NCI-H1694 (cell line): ENCODE measurements at places on chromosomes 6 and 20.

- peak; percentile 33 for DNase-seq
Observed at GRCh38 chr6:53347921-53348370, 804 bp downstream of the ELOVL5 start.

DNA sequence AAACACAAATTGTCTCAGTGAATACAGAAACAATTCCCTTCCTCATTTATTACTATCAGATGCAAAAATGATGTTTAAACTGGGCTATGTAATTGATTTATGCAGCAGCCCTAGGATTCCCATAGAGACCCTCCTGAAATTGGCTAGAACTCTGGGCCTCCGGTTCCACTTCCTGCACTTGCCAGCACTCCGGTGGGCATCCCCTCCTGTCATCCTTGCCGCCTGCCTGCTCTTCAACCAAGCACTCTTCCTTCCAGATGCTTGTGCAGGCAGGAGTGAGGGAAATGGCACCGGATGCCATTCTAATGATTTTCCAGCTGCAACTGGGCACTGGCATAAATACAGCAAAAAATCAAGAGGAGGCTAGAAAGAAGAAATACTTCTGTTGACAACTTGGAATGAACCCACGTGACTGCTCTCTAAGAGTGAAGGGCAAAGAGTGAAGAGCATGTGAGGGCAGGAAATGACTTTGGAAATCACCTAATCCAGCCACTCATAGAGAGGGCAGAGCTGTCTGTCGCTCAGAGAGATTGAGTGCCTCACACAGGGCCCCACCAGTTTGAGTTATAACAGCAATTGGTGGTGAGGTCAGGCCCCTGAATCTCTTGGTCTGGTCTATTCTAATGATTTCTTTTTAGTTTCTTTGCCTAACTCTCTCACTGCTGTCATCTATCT is 3.7 kb upstream of the NEDD9 start:
- no peak for DNase-seq

GRCh38 chr6:100482698-100483097 is 18.0 kb upstream of the SIM1 start:
- no peak for DNase-seq

- DNase-seq = peak; percentile 25
Observed at GRCh38 chr20:36919715-36920333, 31.7 kb downstream of the SAMHD1 start.

GRCh38 chr6:125558907-125559306 is 190.5 kb upstream of the HEY2 start:
- DNase-seq = no peak

GRCh38 chr20:32979201-32979998 is 24.8 kb downstream of the SUN5 start:
- DNase-seq = no peak

DNA sequence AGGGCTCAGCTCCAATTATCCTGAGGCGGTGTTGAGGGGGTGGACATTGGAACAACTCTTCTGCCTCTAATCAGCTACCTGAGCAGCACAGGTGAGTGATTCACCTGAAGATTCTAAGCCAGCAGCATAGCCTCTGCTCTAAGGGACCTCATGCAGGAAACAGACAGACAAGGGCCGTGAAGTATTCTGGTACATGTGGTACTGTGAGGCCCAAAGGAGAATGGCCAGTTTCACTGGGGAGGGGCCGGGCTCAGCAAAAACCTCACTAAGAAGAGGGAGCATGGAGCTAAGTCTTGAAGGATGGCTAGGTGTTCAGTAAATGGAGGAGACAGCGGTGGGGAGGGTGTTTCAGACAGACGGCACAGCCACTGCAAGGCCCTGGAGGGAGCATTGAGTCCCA is 58.5 kb upstream of the CCDC167 start:
- DNase-seq = no peak

DNA sequence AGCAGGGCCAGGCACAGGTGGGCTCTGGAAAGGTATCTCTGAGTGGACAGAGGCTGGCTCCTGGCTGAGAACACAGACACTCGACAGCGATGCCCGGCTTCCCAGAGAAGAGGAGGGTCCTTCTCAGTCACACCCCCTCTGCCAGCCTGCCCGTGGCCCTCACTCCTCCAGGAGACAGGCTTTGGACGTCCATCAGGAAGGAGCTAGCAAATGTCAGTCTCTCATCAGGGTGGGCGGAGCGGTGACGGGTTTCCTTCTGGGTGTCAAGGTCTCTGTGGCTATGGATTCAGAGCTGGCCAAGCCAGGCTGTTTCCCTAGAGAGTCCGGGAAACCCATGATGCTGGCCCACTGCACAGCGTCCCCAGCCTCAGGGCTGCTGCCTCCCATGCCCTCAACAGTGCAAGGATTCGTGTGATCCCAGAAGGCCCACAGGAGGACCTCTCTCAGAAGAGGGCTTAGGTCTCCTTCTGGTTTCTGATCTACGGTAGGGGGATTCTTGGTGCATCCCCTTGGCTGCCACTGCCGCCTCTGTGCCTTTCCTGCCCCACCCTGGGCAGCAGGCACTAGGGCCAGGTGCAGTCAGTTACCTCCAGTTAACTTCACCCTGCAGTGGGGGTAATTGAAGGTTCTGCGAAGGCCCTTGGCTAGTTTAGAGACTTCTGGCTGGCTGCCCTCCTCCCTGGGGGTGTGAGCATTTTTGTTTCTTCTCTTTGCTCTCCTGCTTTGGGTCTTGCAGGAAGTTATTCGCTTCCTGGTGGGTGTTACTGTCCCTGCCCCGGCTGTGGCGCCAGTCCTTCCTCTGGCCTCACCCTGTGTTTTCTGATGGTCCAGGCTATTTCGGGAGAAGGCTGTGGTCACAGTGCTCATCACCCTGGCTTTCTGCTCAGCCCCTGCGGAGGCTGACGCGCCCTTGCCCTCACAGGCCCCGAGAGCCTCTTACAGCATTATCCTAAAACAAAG is 80.2 kb downstream of the CDH4 start:
- no peak for DNase-seq
